ENCODE measurements at places on chromosomes 7 and 10.

GRCh38 chr7:115274-115911, 77.0 kb upstream of the FAM20C start:
- no peaks in the 10 kb centered on the region for H3K4me1 ChIP-seq
- H3K27me3 ChIP-seq = peaks cover 46% of the 10 kb centered on the region
- H3K27ac ChIP-seq = no peak overlapping the region
- no peak for DNase-seq
- H3K36me3 ChIP-seq = no peaks in the 10 kb centered on the region

DNA sequence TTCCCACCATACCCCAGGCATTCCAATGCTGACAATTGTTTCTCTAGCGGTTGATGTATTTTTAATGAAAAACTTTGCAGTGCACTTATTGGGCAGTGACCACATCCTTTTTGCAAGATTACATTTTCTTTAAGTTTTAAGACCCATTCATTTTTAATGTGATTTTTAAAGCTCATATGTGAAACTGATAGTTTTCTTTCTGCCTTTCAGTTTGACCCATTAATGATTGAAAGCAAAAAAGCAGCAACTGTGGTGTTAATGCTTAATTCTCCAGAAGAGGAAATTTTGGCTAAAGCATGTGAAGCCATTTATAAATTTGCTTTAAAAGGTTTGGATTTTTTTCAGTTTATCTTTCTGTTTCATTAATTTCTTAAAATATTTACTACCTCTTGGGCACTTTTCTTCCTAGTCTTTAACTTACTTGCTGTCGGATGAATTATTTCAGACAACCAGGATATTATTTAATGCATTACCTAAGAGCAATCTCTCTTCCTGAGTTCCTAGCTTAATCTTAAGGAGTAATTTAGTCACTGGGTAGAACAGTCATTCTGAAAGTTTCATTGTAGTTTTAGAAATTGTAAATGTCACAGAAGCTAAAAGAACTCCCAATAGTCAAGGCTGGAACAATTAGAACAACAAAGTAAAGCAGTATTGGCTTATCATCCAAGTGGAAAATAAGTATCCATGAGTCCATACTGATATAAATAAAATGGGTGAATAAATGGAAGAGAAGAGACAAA, 18.3 kb downstream of the ARMC3 start:
- no peak overlapping the region for H3K4me3 ChIP-seq
- H3K4me1 ChIP-seq = peaks cover 14% of the 10 kb centered on the region
- peak overlapping the region; percentile 72 for H3K27ac ChIP-seq
- H3K36me3 ChIP-seq = peaks cover 10% of the 10 kb centered on the region
- peaks cover 6% of the 10 kb centered on the region for H3K27me3 ChIP-seq

DNA sequence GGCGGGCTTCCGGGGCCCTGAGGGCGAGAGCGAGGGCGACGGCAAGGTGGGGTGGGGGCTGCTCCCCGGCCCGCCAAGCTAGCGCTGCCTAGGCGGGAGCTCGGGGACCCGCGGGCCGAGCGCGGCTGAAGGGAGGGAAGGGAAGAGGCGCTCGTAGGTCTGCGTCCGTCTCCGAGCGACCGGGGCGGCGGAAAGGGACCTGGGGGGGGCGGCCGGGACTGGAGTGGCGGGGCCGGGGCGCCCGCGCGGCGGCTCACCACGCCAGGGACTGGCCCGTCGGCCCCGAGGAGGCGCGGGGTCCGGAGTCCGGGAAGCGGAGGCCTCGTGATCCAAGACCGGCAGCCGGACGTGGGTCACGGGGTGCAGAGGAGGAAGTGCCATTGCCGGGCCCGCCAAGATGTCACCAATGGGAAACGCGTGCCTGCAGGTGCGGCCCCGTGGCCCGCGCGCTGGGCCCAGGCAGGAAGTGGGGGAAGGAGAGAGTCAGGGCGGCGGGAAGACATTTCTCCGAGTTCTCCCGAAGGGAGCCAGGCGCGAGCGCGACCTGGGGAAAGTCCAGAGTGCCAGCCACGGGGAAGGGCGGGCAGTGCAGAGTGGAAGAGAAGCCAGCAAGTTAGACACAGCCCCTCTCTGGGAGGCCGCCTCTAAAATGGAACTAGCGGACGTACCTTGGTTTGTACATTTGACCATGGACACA, 11.9 kb downstream of the HNRNPF start:
- H3K4me3 ChIP-seq = peak overlapping the region; percentile 96
- H3K36me3 ChIP-seq = peaks cover 85% of the 10 kb centered on the region
- peaks cover 88% of the 10 kb centered on the region for H3K4me1 ChIP-seq

- no peak overlapping the region for H3K27ac ChIP-seq
- no peak for DNase-seq
- H3K36me3 ChIP-seq = peaks cover 4% of the 10 kb centered on the region
Observed at GRCh38 chr10:72712136-72712535, 20.2 kb downstream of the MCU start.

- H3K4me3 ChIP-seq = no peak overlapping the region
- no peaks in the 10 kb centered on the region for H3K27me3 ChIP-seq
- no peak overlapping the region for H3K27ac ChIP-seq
- H3K36me3 ChIP-seq = peaks cover 42% of the 10 kb centered on the region
- no peak for DNase-seq
Observed at GRCh38 chr10:119908166-119908565, 15.6 kb downstream of the SEC23IP start.

DNA sequence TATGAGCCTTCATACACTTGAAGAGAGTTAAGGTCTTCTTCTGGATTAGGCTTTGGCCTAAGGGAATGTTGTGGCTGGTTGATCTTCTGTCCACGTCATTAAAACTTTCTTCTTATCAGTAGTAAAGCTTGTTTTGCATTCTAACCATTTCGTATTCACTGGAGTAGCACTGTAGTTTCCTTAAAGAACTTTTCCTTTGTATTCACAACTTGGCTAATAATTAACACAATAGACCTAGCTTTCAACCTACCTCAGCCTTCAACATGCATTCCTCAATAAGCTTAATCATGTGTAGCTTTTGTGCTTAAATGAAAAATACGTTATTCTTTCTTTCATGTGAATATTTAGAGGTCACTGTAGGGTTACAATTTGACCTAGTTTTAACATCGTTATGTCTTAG, 42.8 kb downstream of the AKR1C8 start:
- H3K27me3 ChIP-seq = no peaks in the 10 kb centered on the region
- no peak for DNase-seq
- H3K27ac ChIP-seq = no peak overlapping the region
- no peak overlapping the region for H3K4me3 ChIP-seq
- no peaks in the 10 kb centered on the region for H3K4me1 ChIP-seq

DNA sequence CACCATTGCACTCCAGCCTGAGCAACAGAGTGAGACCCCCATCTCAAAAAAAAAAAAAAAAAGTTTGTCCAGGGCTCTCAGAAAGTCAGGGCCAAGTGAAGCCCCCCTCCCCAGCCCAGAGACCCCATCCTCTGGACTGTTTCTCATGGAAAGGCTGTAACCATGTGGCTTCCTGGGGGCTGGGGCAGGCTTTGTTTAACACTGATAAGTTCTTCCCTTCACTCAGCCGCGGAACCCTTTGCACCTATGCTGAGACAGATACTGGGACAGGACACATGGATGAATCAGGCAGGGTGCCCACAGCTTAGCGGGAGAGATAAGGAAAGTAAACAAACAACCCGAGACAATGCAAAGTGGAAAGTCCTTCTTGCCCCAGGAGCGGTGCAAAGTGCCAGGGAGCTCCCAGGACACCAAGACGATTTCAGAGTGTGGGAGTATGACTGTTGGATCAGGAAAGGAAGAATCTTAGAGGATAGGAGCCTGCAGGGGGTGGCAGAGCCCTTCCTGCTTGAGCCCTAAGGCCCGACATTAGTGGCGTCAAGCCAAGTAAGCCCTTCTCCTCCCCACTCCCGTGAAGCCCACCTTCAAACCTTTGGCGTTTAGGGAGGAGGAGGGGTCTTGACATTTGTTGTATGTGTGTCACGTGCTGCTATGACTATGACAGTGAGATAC, 11.6 kb downstream of the MLXIPL start:
- no peak overlapping the region for H3K4me3 ChIP-seq
- H3K36me3 ChIP-seq = no peaks in the 10 kb centered on the region
- DNase-seq = no peak
- no peaks in the 10 kb centered on the region for H3K4me1 ChIP-seq
- H3K27me3 ChIP-seq = peaks cover 33% of the 10 kb centered on the region

DNA sequence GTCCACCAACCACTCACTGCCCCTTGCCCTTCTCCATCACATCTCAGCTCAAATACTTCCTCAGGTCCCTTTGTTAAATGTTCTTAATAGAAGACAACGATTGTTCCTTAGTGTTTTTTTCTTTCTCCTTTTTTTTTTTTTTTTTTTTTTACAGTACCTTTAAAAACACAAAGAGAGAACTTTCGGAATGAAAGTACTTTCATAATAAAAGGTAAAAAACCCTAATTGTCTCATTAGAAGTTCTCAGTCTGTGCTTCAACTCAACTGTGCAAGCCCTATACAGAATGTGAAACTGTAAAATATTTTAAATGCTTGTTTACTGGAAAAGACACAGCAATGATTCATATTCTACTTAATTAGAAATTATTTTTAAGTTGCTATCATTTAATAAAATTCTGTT, 29.4 kb downstream of the TSPAN12 start:
- H3K36me3 ChIP-seq = no peaks in the 10 kb centered on the region
- H3K4me3 ChIP-seq = no peak overlapping the region
- H3K27me3 ChIP-seq = peaks cover 18% of the 10 kb centered on the region
- no peak overlapping the region for H3K27ac ChIP-seq
- no peaks in the 10 kb centered on the region for H3K4me1 ChIP-seq
- no peak for DNase-seq

DNA sequence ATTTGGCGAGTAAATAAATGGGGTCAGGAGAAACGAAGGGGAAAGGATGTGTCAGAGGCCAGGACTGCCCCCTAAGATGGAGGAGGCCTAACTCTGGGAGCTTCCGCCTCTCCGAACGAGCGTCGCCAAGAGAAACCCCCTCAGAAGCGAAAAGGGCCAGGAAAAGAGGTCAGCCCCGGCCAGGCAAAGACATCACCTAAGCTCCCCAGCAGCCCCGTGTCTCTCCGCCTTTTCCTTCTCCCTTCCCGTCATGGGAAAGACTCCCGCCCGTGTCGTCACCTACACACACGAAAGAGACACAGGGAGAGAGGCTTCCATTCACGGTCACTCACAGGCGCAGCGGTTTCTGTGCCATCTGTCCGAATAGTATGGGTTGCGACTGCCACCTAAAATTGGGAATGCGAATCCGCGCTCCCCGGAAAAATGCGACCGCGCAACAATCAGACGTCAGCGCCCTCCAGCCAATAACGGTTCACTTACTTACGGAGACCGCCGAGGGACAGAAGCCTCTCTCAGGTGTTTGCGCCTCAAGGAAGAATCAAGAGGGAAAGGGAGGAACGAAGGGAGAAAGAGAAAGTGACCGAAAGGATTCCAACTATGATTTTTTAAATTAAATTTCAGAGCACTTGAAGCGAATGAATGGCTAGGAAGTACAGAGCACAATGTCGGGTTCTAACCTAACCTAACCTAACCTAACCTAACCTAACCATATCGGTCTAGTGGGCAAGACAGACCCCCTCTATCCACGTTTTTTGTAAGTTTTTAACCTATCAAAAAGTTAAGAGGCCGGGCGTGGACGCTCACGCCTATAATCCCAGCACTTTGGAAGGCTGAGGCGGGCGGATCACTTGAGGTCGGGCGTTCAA, at the start of gene CWF19L1:
Gene CWF19L1, minus strand, starts transcription at position 400 of the 866 bp plus-strand sequence. Its CDS starts 45 bp downstream, at position 355.
- H3K27me3 ChIP-seq = no peaks in the 10 kb centered on the region
- peak; percentile 85 for DNase-seq
- H3K36me3 ChIP-seq = peaks cover 8% of the 10 kb centered on the region

DNA sequence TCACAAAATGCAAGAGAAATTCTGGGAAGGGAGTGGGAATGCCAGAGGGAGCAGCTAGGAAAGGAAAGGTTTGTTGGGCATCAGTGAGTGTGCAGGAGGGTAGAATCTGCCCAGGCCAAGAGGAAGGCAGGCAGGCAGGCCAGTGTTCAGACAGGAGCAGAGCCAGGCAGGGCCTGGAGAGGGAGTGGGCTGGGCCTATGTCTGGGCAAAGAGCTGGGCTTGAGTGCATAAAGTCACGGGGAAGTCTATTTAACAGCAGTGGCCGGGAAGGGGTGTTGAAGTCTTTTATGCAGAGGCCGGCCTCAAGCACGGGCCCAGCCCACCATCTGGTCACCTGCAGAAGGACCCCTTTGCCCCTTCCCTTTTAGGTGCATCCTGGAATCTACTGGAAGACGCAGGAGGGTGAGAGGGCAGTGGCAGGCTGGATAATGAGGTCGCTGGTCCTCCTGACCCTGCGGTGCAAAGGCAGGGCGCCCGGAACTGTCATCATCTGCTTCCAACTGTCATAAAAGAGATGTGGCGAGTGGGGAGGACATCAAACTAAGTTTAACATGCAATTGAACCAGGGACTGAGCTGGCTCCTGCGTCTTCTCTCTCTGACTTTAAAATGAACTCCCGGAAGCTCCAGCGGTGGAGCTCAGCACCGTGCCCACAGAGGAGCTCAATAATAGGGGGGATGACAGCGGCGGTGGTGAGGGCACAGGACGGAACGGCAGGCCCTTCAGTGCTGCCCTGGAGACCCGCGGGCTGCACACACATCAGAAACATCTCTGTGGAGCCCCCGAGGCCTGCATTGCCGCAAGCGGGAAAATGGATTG, 29.5 kb downstream of the CARD11 start:
- no peaks in the 10 kb centered on the region for H3K27me3 ChIP-seq
- peak overlapping the region; percentile 6 for H3K27ac ChIP-seq
- H3K4me3 ChIP-seq = no peak overlapping the region
- H3K4me1 ChIP-seq = peaks cover 36% of the 10 kb centered on the region
- peaks cover 48% of the 10 kb centered on the region for H3K36me3 ChIP-seq
- DNase-seq = no peak

DNA sequence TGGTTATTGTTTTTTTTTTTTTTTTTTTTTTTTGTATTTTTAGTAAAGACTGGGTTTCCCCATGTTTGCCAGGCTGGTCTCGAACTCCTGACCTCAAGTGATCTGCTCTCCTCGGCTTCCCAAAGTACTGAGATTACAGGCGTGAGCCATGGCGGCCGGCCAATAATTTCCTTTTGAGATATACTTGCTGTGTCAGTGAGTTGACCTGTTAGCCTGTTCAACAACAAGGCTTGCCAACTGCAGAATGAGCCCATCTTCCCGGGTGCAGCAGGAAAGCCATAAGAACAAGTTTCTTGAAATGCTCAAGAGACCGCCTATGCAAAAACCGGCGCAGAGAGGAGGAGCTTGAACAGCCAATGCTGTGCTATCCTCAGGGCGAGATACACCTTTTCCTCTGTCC, 112.5 kb downstream of the PRPF18 start:
- H3K36me3 ChIP-seq = no peaks in the 10 kb centered on the region
- DNase-seq = no peak
- H3K4me3 ChIP-seq = no peak overlapping the region

DNA sequence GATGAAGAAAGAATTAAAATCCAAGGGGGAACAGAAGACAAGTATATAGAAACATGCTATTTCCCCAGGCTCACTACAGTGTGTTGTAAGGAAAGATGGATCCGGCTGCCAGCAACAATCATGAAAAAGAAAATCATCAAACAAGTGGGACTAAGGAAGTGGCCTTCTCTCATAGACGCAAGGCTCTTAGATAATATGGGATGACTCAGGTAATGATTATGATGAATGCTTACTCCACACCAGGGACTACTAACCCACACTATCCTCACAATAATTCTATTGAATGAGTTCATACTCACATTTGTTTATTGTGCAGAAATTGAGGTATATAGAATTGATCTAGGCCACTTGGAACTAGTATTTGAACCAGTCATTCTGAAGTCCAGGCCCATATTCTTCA, 111.2 kb upstream of the BET1 start:
- H3K4me3 ChIP-seq = no peak overlapping the region
- no peak overlapping the region for H3K27ac ChIP-seq
- H3K27me3 ChIP-seq = peaks cover 8% of the 10 kb centered on the region

Measured in activated naive CD8-positive, alpha-beta T cell treated with anti-CD3 and anti-CD28 coated beads, Interleukin-2, amount 50 U/mL, for 24 hours (primary cell).